ENCODE measurements at places on chromosomes 2 and 18. TPM values are rescaled to one million over a fixed set of nuclear protein-coding genes. Genes with fewer than 3 reads are reported as not detected.

The RGPD4 gene
- total RNA-seq = 0.07 TPM

GRCh38 chr2:70732766-70733645 is 35.0 kb downstream of the ADD2 start:
- no peak for DNase-seq
- H3K27me3 ChIP-seq = peaks cover 11% of the 10 kb centered on the region
- H3K4me3 ChIP-seq = no peak overlapping the region
- H3K36me3 ChIP-seq = no peaks in the 10 kb centered on the region
- H3K4me1 ChIP-seq = peaks cover 2% of the 10 kb centered on the region
- H3K27ac ChIP-seq = no peak overlapping the region

GRCh38 chr2:55073000-55073983 is 23.0 kb upstream of the RTN4 start:
- H3K4me1 ChIP-seq = no peaks in the 10 kb centered on the region
- H3K4me3 ChIP-seq = no peak overlapping the region
- H3K27me3 ChIP-seq = peaks cover 8% of the 10 kb centered on the region

DNA sequence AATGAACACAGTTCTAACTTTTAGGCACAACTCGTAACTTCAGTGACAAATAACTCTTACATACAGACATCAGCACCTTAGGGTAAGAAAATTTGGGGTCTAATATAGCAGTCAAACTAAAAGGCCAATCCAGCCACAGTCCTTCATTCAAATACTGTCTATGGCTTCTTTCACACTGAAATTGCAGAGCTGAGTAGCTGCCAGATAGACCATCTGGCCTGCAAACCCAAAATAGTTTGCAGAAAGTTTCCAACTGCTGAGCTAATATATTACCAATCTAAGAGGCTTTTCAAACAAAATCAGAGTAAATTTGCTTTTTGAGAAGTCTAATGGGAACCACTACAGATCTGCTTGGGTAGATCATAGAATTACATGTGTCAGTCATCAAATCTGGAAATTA is 183.4 kb downstream of the GALR1 start:
- DNase-seq = no peak
- H3K4me3 ChIP-seq = no peak overlapping the region
- peaks cover 3% of the 10 kb centered on the region for H3K27me3 ChIP-seq
- no peak overlapping the region for H3K27ac ChIP-seq
- no peaks in the 10 kb centered on the region for H3K4me1 ChIP-seq

DNA sequence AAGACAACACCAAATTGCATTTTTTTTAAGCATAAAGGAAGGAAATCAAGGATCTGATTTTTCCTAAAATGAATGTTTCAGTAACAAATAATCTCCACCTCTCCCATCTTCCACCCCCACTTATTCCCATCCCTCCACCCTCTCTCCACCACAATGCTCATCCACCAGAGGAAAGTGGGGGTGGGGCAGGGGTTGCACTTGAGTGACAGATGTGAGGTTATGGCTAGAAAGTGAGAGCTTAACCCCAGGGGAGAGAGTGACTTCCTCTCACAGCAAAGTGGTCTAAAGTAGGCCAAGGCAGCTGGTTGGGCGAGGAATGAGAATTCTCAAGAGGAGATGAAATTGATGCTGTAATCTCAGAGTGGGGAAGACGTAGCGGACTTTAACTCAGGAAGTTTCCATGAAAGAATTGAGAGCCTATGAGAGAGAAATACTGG is 104.7 kb downstream of the HNRNPLL start:
- H3K27me3 ChIP-seq = peaks cover 2% of the 10 kb centered on the region
- H3K36me3 ChIP-seq = no peaks in the 10 kb centered on the region
- H3K27ac ChIP-seq = no peak overlapping the region
- H3K4me1 ChIP-seq = peaks cover 3% of the 10 kb centered on the region
- H3K4me3 ChIP-seq = no peak overlapping the region
- DNase-seq = no peak

The SAG gene
- 0.05 TPM for total RNA-seq

All from activated T-helper 2 cell treated with anti-CD3 and anti-CD28 coated beads, Interferon-gamma antibody, Interleukin-2, Interleukin-4, amounts not matched to agents 10 μg/mL and 5 μg/mL and 100 μg/mL, durations not matched to agents 14 hours and 24 hours and 36 hours (primary cell).